ENCODE measurements at places on chromosomes 13 and 19. TPM values are rescaled to one million over a fixed set of nuclear protein-coding genes. Genes with fewer than 3 reads are reported as not detected.

MYO1F gene
- not detected for total RNA-seq

CGB5 gene
- total RNA-seq = 2.6 TPM

PRSS57 gene
- not detected for total RNA-seq

SOHLH2 gene
- total RNA-seq = not detected

RPS19 gene
- total RNA-seq = 2,051 TPM

RFPL4AL1 gene
- total RNA-seq = not detected

NTF4 gene
- 0.69 TPM for total RNA-seq

ZNF45 gene
- total RNA-seq = 20.3 TPM

DNA sequence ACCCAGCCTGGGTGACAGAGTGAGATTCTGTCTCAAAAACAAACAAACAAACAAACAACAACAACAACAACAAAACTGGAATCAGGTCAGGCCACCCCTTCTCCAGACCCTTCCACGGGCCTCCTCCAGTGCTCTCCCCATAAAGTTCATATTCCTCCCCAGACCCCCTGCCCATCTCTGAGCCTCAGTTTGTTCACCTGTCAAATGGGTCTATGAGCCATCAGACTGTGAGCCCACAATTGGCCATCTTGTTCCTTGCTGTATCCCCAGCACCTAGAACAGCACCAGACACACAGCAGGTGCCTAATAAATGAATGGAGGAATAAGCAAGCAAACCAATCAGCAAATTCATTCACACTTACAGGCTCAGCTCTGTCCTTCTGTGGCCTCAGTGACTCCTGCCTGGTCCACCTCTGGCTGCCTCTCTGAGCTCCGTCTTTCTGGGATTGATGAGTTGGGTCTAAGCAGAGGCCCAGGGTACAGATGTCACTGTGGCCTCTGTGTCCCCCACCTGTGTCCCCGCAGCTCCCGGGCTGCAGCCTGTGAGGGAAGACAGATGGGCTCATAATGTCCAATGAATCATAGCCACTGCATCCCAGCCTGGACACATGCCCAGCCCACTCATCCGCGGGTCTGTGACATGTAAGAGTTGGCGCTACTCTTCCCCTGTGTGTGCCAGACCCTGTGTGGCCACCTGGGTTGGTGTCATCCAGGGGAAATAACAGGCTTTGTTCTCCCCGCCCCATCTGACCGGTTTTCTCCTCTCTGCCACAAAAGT is 19.6 kb upstream of the PTPRS start:
- DNase-seq = peak; percentile 13

DNA sequence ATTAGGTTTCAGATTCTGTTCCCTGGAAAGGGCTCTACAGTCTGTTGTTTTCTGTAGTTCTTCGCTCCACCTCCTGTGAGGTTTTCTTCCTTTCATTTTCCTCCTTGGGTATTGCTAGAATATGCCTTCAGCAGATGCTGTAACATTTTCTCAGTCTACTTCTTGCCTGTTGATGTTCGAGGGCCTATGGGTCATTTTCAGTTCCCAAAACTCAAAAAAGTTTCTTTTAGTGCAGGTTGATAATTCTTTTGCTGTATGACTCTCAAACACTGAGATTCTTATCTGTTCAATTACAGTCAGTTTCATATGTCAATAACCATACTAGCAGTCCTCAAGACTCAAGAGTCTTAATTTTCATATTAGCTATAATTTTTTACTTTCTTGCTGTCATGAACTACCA is 268.3 kb downstream of the RFC3 start:
- DNase-seq = no peak

DNA sequence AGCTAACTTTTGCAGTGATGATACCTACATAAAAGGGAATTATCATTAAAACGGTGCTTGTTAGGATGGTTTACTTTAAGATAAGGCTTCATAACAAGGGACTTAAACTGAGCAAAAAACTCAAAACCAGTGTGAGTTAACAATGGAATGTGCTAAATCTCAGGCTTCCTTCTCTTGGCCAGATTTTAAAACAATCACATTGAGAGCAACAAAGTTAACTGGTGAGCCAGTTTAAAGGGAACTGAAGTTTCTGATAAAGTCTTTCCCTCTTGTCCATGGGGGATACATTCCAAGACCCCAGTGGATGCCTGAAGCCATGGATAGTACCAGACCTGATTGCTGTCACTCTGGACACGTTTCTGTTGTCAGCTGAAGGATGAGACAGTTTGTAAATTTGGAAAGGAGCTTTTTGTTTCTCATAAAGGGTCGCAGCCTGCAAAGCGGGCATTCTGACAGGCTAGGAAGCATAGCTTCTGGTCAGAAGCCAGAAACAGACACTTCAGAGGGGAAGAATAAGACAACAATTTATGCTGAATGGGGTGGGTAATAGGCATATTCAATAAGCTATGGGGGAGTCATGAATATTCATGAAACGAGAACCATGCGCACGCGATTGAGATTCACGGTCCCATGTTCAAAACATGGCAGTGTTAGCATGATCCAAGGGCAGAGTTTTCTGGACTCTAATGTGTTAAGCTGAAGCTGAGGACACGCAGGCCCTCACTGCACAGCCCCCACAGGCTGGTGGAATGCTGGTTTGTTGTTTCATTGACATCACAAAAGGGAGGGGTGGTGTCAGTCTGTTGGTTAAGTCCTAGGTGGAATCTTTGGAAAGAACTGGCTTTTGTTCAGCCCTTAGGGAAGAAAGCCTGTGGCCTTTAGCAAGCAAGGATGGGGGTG is 150.6 kb upstream of the RNF113B start:
- DNase-seq = no peak

DNA sequence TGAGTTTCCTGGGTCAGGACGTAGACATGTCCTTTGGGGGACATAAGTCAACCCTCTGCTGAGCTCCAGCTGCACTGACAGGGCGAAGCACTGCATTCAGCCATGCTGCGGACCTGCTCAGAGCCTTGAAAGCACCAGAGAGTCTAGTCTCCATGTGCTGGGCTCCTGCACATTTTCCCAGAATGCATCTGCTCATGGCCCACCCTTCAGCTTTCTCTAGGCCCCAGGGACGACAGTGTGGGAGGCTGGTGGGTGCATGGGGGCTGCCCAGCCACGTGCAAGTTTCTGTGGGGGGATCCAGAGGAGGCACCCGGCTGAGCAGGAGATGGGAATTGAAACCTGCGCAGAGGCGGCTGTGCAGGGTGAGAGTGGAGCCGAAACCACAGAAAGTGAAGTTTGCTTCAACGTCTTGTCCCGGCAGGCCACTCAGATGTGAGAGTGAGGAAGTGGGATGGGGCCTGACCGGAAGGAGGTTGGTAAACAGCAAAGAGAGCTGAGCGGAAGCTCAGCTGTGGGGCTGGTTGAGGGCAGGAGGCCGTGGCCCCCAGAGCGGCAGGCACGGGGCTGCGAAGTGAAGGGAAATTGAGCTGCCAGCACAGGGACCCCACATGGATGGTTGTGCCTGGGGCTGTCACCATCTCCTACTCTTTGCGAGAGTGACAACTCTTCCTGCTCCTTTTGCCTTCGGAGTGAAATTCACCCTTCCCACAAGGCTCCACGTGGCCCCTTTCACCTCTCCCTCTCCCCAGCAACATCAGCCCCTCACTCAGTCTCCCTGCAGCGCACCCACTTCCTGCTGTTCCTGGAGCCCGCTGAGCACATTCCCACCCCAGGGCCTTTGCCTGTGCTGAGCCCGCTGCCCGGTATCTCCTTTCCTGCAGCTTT is 11.8 kb downstream of the PGLS start:
- DNase-seq = no peak

- no peak for DNase-seq
Observed at GRCh38 chr19:31955884-31956283, 389.5 kb upstream of the ZNF507 start.

DNA sequence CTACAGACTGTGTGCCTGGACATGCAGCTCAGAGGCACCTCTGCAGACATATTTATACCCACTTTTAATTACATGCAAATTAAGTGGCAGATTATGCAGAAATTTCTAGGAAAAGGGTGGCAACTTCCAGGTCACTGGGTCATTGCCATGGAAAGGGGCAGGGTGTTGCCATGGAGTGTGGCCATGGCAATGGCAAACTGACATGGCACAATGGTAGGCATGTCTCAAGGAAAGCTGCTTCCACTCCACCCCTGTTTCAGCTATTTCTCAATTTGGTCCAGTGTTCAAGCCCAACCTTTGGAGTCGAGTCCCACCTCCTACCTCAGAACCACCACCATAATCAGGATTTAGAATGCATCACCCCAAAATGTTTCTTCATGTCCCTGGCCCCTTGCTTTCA is 170.7 kb upstream of the TSHZ3 start:
- no peak for DNase-seq

DNA sequence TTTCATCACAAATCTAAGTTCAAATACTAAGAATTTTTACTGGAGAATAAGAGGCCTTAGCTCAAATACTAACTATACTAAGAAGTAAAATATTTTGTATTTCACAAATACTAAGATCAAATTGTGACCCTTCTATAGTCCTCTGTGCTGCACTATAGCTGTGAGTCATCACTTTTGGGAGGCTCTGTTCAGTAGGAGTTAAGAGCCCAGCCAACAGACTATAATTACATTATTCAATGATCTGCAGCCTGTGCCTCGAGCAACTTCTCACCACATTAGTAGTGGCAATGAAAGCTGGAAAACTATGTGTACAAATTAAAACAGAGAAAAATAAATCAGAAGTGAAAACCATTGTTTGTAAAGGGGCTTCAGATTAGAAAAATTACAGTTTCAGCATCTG is 147.3 kb upstream of the GPC6 start:
- DNase-seq = no peak

DNA sequence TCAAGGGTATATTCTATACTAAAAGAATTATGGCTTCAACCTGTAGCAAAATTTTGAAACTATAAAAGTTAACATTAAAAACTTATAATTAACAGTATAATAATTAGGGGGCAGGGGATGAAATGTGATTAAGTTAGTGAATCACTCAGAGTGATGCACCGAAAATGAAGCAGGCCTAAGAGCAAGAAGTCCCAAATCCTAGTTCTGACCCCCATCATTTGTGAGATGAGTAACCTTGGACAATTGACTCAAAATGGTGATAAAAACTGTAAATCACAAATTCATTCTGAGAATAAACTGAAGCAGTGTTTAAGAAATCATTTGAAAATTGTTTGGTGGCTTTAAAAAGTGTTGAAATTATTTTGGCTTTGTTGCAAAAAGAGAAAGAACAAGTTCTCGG is 56.8 kb downstream of the KLF12 start:
- no peak for DNase-seq

- no peak for DNase-seq
Observed at GRCh38 chr13:100883453-100883852, 208.9 kb upstream of the TMTC4 start.

DNA sequence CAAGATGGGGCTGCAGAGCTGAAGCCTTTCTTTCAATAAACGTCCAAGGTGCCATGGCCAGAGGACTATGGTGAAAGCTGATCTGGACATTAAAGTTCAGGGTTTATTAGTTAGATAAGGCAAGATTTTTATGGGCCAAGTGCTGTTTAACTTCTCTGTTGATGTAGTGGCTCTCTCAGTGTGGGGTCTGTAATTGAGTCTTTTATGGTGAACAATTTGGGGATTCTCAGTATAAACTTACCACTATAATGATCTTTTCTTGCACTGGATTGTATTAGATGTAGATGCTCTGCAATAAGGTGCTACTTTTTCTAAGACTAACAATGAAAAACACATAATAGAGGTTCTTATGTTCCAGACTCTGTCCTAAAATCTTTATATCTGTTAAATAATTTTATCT is 190.1 kb upstream of the KLF12 start:
- no peak for DNase-seq

GRCh38 chr13:37306778-37307544 is 201.5 kb upstream of the CSNK1A1L start:
- DNase-seq = peak; percentile 12

- no peak for DNase-seq
Observed at GRCh38 chr19:17942582-17943273, 9.9 kb downstream of the CCDC124 start.

DNA sequence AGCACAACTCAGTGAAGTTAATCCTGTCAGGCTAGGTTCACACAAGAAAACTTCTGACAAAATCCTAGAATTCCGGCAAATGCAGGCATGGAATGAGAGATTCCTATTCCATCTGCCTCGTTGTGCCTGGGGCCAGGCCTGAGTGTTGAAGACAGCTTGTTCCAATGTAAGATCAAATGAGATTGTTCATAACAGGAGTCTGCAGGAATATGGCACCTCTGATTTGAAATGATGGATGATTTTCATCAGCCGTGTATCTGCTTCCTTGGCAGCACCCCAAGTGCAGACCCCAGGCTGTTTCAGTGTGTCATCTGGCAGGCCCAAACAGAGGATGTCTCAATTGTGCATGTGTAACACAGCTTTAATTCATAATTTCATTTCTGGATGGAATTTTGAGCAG is 35.3 kb upstream of the SACS start:
- DNase-seq = no peak

GRCh38 chr13:51577690-51578089 is 6.6 kb upstream of the WDFY2 start:
- no peak for DNase-seq

DNA sequence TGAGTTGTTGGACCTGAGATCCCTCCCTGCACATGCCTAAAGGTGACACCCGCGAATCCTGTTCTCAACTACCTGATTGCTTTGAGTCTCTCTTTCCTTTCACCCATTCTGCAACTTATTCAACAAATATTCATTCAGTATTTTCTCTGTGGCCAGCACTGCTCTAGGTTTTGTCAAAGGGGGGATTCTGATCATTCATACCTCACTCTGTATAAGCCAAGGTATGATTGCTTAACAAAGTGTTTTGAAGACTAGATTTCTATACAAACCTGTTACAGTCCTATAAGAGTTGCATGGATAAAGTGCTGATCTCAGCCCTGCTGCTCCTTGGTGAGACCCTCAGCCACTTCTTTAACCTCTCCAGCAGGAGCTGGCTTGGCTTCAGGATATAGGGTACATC is 409.7 kb downstream of the KCNRG start:
- DNase-seq = no peak

GRCh38 chr19:10643968-10644259 is 10.2 kb upstream of the ILF3 start:
- no peak for DNase-seq

GRCh38 chr13:77143431-77143830 is 116.5 kb upstream of the FBXL3 start:
- DNase-seq = peak; percentile 1

DNA sequence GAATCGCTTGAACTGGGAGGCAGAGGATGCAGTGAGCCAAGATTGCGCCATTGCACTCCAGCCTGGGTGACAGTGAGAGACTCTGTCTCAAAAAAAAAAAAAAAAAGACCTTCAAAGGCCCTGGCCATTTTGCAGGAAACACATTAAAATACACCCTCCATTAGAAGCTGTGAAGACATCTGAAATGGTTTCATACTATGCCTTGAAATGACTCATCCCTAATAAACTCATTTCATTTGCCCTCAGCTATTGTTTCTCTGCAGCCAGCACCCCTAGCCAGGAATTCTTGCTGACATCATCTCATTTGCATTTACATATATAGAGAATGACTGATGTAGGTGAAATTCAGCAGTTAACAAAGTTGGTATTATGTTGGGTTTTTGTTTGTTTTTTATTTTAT is 8.7 kb downstream of the EML2 start:
- peak; percentile 36 for DNase-seq

Data from Calu3 (cell line).